ENCODE measurements at places on chromosomes 6 and 20.

GRCh38 chr6:45835721-45836437 is 179.8 kb downstream of the CLIC5 start:
- no peak for DNase-seq

GRCh38 chr6:32799168-32799567 is 17.6 kb downstream of the HLA-DOB start:
- DNase-seq = no peak

DNA sequence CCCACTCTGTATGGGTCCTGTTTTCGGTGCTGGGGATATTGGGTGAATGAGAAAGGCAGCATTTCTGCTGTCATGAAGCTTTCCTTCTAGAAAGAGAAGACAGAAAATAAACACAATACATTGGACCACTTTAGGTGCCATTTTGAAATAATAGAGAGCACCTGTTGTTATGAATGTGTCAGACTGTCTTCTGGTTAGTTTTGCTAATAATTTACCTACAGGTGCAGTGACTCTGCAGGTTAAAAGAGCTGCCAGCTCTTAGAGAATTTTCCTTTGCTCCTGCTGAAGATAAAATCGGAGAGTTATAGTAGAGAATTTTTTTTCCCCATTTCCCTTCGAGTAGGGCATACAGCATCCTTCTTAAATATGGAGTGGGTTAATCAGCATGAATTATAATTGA is 21.9 kb upstream of the GCLC start:
- no peak for DNase-seq

- no peak for DNase-seq
Observed at GRCh38 chr20:11965602-11966001, 47.9 kb downstream of the BTBD3 start.

DNA sequence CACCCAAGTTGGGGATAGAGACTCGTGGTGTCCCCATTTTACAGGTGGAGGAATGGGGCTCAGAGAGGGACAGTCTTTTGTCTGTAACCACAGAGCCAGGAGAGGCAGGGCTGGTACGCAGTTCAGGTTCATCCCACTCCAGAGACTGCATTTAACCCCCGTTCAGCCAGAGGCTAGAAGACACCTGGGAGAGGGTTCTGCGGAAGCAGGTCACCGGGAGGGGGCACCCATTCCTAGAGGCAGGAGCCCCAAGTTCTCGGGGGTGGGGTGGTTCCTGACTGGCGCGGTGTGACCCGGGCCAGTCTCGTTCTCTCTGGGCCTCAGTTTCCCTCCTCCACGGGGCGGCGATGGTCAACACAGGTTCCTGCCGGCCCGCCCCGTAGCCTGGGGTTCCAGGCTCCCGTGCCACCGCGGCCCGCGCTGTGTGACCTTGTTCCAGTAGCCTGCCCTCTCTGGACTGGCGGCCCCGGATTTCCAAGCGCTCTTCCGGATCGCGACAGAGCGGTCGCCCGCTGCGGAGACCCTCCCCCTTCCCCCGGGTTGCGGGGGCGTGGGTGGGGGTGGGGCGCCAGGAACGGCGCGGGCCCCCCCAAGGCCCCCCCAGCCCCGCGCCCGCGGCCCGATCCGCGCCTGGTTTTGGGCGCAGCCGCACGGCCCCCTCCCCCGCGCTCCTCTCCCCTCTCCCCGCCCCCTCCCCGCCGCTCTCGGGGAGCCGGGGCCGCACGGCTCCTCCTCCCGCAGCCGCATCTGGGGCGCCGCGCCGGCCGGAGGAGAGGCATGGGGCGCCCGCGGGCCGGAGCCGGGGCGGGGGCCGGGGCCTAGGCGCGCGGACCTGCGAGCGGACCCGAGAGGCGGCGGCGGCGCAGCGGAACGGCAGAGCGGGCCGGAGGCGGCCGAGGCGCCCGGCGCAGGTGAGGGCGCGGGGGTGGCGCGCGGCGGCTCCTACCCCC is at the start of gene DLGAP4:
DLGAP4 (plus strand) TSS at position 738 of the 950 bp plus-strand sequence. CDS start 125,379 bp downstream, outside the sequence.
- no peak for DNase-seq

GRCh38 chr20:437787-438486 is 24.4 kb downstream of the TBC1D20 start:
- no peak for DNase-seq

DNA sequence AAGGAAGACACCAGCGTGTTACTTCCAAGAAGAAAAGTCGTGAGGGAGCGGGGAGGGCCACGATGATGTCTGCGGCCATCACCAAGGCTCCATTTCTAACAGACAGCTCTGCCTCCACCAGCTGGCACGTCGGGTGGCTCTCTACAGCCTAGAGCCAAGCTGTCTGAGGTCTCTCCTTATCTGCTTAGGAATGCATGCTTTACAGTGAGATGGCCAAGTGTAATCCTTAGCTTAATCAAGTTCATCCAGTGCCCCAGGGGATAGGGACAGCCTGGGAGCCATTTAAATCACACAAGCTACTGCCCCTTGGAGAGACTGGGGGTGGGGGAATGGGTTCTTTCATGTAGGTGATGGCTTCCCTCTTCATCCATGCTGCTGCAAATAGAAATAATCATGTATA is 213.8 kb upstream of the CST7 start:
- no peak for DNase-seq

GRCh38 chr6:43716099-43716498 is 28.5 kb upstream of the MRPS18A start:
- DNase-seq = no peak

DNA sequence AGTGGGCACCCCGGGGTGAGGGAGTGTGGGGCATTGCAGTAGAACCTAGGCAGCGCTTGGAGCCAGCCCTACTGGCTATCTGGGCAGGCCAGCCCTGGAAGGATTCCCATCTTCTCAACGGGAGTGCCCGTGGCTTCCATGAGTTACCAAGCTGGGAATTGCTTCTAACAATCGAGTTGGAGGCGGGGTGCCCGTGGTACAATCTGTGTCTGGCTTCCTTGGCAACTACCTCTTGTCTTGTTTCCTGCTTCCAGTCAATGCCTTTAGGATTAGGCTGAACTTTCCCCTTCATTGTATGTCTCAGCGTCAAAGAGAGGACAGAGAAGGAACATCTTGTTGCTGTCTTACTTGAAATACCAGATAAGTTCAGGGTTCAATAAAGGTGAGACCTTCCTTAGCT is 33.3 kb downstream of the PPP1R14C start:
- no peak for DNase-seq

DNA sequence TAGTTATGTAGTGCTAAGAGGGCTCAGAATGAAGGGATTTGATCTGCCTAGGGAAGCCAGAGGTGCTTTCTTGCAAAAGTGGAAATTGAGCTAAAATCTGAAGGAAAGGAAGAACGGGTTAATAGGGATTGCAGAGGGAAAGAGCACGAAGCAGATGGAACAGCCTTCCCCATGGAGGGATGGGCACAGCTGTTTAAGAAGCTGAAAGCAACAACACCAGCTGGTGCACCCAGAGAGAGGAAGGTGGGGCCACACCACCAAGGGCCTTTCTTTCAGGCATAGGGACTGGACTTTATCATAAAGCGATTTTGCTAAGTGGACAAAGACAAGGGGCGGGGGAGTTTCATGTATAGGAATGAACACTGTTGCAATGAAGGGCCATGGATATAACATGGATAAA is 65.8 kb upstream of the SNRPB2 start:
- no peak for DNase-seq

- peak; percentile 14 for DNase-seq
Observed at GRCh38 chr6:71289039-71289801, 609 bp downstream of the OGFRL1 start.

GRCh38 chr20:37764333-37764935 is 70.6 kb downstream of the CTNNBL1 start:
- DNase-seq = no peak

DNA sequence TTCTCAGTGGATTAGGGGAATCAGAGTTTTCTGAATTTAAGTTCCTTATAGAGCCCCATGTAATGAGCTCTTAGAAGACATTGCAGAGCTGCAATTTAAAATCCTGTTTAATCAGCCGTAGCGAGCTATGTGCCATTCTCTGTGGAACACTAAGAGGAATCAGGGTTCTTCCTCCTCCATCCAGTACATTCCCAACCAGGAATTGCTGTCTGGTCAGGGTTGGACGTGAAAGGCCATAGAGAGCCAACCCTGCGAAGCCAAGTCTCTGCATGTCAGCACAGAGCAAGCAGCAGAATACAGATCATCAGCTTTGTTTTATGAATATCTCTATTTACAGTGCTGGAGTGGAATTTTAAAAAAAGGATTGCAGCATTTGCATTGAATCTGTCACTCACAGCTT is 366.0 kb downstream of the LAMA2 start:
- no peak for DNase-seq

DNA sequence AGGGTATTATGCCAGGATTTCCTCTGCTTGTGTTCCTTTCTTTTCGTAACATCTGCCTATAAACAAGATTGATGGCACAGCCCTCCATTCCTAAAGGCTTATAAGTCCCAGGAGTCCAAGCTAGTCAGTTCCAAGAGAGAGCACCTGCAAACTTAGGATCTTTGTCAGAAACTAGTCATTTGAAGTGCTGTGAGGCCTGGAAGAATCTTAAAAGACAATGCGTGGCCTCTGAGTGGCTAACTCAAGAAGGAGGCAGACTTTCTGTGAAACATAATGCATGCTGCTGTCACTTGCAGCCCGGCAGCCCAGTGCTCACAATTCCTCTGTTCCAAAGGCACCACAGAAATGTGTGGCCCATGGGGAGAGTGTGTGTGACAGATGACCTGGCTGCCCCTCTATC is 135.0 kb upstream of the SUPT3H start:
- DNase-seq = no peak

DNA sequence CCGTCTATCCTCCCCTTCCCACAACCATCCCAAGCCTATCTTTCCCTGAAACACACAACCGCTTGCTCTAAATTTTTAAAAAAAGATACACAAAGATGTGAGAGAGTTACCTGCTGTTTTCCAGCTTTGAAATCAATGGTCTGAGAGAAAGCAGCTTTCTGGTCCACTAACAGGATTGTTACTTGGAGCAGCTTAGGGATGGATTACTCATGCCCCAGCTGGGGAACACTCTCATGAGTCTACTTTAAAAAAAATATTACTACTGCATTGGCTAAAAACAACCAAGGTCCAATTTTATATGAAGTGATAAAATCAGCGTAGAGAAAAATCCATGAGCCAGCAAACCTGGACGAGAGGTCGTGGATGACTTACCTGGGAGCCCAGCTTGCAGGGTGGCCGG is 29.6 kb upstream of the FOXC1 start:
- DNase-seq = no peak

DNA sequence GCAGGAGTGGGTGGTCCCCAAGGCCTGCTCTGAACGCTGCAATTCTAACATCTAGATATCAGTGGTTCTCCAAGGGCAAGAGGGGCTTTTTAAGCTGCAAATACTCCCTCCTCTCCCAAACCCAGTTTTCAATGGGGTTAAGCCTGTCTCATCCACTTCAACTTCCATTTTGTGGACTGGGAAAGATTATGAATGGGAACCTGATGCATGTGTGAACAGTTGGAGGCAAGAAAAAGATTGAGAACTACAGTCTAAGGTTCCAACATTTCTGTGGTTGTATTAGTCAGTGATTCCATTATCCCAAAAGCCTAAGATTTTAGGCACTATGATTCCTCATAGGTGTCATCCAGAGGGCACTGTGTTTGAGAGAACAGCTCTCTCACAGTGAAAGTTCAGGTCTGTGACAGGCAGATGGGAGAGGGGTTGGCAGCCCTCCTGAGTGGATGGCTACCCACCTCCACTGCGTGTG is 53.7 kb downstream of the HNF4A start:
- peak; percentile 85 for DNase-seq

DNA sequence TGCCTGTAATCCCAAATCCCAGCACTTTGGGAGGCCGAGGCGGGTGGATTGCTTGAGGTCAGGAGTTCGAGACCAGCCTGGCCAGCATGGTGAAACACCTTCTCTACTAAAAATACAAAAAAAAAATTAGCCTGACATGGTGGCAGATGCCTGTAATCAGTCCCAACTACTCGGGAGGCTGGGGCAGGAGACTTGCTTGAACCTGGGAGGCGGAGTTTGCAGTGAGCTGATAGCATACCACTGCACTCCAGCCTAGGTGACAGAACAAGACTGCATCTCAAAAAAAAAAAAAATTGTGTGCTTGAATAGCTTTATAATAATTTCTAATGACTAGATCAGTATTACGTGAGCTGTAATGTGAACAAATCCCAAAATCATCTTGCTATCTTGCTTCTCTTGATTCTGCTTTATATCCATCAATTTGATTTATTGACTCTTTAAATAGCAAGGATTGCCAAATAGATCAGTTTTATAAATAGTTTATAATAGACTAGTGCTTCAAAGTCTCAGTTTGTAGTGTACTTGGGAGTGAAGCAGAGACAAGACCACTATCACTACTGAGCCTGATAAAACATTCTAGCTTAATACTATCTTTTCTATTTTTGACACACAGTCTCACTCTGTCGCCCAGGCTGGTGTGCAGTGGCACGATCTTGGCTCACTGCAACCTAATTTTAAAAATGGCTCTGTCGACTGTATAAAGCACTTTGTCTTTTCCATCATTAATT is 7.1 kb downstream of the AMD1 start:
- DNase-seq = no peak

GRCh38 chr6:31193206-31193605 is 22.7 kb upstream of the POU5F1 start:
- DNase-seq = no peak

GRCh38 chr6:44650495-44650894 is 263.0 kb downstream of the CDC5L start:
- DNase-seq = no peak
